ENCODE measurements at places on chromosomes 2 and 18.

- no peak for DNase-seq
- H3K36me3 ChIP-seq, result no peaks in the 10 kb centered on the region
- H3K27ac ChIP-seq, result no peak overlapping the region
- H3K4me3 ChIP-seq, result no peak overlapping the region
Measured at GRCh38 chr2:212089873-212090272, 448.7 kb downstream of the ERBB4 start.

DNA sequence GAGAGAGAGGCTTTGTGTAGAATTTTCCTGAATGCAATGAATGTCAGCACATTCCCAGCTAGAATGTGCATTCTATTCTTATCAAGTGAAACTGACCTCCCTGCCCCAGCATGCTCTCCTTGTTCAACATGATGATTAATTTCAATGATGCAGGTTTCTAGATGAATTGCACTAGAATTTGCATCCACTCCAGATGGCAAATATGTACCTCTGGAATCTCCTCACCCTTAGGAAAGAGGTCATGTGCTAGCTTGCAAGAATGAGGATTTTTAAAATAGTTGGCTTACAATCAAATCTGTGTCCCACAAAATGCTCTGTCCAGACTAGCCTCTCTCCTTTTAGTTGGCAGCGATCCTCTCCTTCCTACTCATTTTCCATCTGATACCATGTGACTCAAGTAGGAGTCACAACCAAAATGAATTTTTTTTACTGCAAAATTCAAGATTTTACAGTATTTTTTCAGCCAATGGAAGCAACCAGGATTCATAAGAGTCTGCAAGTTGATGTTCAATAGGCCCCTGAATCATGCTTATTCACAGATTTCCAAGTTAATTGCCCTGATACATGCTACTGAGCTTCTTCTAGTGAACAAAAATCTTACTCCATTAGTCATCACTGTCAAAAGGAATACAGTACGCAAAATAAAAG lies 21.0 kb upstream of the STAT4 start:
- peak overlapping the region; percentile 61 for H3K27ac ChIP-seq
- H3K27me3 ChIP-seq, result no peaks in the 10 kb centered on the region
- H3K36me3 ChIP-seq, result no peaks in the 10 kb centered on the region
- no peak for DNase-seq

DNA sequence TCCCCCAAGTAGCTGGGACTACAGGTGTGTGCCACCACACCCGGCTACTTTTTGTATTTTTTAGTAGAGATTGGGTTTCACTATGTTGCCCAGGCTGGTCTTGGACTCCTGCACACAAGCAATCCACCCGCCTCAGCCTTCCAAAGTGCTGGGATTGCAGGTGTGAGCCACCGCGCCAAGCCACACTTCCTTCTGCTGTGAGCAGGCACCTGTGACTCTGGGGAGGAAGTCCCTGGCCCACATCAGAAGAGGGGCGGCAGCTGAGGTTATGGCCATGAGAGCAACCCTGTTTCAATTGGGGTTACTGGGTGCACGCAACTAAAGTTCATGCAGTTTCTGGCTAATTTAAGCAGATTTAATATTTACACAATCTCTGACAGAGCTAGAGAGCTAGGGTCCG lies 91.0 kb downstream of the PLB1 start:
- H3K4me1 ChIP-seq, result no peaks in the 10 kb centered on the region
- DNase-seq, result no peak
- no peak overlapping the region for H3K4me3 ChIP-seq
- H3K36me3 ChIP-seq, result no peaks in the 10 kb centered on the region

DNA sequence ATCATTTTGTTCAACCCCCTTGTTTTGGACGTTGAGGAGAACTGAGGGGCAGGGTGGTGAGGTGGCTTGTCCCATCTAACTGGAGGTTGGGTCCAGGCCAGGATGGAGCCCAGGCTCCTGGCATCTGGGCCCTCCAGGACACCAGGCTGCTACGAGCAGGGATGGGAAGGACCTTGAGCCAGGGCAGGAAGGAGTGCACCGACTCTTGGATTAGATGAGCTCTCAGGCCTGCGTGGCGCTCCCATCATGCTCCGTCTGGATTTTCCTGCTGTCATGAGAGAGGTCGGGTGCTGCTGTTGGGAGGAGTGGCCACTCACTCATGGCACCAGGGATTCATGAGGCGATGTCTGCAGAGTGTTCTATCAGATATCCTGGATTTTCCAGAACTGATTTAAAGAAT lies 18.3 kb upstream of the ALLC start:
- no peaks in the 10 kb centered on the region for H3K4me1 ChIP-seq
- peak; percentile 31 for DNase-seq
- no peak overlapping the region for H3K4me3 ChIP-seq
- no peak overlapping the region for H3K27ac ChIP-seq
- H3K27me3 ChIP-seq, result no peaks in the 10 kb centered on the region

- no peak for DNase-seq
- H3K4me3 ChIP-seq, result no peak overlapping the region
- peaks cover 4% of the 10 kb centered on the region for H3K27me3 ChIP-seq
- no peak overlapping the region for H3K27ac ChIP-seq
Measured at GRCh38 chr2:48914477-48915089, 159.1 kb upstream of the LHCGR start.

DNA sequence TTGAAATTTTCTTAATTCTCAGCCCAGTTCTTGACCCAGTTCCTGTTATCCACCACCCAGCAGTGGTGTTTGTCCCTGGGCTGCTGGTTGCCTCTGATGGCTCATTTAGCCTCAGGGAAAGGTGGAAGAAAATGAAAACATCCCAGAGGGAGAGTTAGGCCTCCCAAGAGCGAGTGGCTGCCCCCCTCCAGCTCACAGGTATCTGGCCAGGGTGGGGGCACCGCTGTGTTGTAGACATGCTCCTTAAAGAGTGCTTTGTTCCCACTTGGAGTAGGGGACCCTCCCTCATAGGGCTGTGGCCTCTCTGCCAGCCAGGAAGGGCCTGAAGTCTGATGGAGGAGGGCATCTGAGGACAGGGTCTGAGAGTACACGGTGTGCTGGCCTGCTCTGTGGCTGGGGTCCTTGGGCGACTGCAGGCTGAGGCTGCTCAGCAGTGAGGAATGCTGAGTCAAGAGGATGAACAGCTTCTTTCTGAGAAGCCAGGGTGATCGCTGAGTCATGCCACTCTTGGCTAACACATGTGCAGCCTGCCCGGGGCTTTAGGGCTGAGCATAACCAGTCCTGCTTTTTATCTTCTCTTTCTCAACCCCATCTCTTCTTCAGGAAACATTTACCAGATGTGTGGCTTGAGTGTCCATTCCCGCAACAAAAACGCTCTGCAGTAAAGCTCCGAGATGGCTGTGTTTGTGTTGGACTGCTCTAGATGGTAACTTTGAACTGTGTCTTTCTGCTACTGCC lies 72.3 kb downstream of the IL1R2 start:
- H3K4me3 ChIP-seq, result no peak overlapping the region
- H3K27ac ChIP-seq, result peak overlapping the region; percentile 92
- no peaks in the 10 kb centered on the region for H3K36me3 ChIP-seq
- peaks cover 35% of the 10 kb centered on the region for H3K4me1 ChIP-seq
- DNase-seq, result peak; percentile 76
- H3K27me3 ChIP-seq, result no peaks in the 10 kb centered on the region

- DNase-seq, result no peak
- H3K27ac ChIP-seq, result no peak overlapping the region
- H3K36me3 ChIP-seq, result no peaks in the 10 kb centered on the region
Measured at GRCh38 chr2:231370749-231371429, 24.6 kb upstream of the B3GNT7 start.

- peaks cover 12% of the 10 kb centered on the region for H3K36me3 ChIP-seq
- H3K27me3 ChIP-seq, result no peaks in the 10 kb centered on the region
- no peak overlapping the region for H3K4me3 ChIP-seq
- no peaks in the 10 kb centered on the region for H3K4me1 ChIP-seq
Measured at GRCh38 chr2:202521470-202521869, 113.3 kb upstream of the FAM117B start.

GRCh38 chr2:218152777-218153176 lies 14.0 kb downstream of the CXCR1 start:
- no peaks in the 10 kb centered on the region for H3K27me3 ChIP-seq
- no peak overlapping the region for H3K4me3 ChIP-seq
- H3K36me3 ChIP-seq, result no peaks in the 10 kb centered on the region
- H3K4me1 ChIP-seq, result no peaks in the 10 kb centered on the region
- H3K27ac ChIP-seq, result no peak overlapping the region
- DNase-seq, result no peak

GRCh38 chr2:190469771-190470170 lies 61.6 kb downstream of the MFSD6 start:
- no peaks in the 10 kb centered on the region for H3K4me1 ChIP-seq
- H3K36me3 ChIP-seq, result no peaks in the 10 kb centered on the region
- no peak for DNase-seq

DNA sequence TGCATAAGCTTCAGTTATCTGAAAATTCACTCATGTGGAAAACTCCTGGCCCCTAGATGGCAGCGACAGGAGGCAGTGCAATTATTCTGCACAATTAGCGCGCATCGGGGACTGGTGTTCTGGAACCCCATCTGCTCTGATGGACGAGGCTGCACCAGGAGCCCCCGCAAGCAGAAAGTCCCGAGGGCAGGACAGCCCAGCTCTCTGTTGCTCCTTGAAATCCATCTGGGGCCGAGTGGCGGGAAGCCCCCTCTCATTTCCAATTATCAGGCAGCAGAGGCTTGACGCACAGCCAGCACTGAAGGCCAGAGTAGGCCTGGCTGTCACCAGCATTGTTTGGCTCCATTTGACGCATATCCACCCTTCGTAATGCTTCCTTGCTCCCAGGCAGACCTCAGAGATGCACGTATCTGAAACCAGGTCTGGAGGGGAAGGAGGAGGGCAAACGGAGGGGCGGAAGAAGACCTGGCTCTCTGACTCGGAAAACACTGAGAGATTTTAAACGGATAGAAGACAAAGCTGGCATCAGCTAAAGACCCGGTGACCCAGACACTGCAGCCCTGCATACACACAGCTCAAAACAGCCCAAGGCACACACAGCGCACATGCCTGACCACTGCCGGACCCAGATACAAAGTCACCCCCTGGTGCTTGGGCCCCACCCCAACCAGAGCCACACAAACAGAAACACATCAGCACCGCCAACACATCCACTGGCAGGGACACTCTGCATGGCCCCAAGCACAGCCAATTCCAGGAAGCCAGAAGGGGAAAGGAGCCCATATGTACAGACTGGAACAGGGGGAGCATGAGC lies 69.8 kb downstream of the TNS1 start:
- H3K4me1 ChIP-seq, result peaks cover 98% of the 10 kb centered on the region
- no peak overlapping the region for H3K4me3 ChIP-seq
- no peaks in the 10 kb centered on the region for H3K36me3 ChIP-seq
- DNase-seq, result no peak

DNA sequence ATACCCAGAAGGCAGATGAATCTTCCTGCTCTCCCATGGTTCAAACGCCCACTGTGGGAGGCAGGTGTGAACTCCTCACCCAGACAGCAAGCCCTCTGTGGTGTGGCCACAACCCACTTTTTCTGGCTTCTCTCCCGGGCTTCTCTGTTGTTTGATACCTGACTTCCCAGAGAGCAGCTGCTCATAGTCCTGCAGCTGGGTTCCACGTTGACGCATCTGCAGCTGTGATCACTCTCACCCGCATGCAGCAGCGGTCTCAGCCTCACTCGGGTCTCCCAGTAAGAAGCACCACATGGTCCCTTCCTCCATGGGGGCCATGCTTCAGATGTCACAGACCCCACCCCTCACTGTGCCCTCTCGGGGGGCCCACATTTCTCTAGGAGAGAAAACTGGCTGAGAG lies 3.5 kb downstream of the ASPRV1 start:
- no peak overlapping the region for H3K27ac ChIP-seq
- no peaks in the 10 kb centered on the region for H3K36me3 ChIP-seq
- no peak for DNase-seq
- H3K4me3 ChIP-seq, result no peak overlapping the region
- no peaks in the 10 kb centered on the region for H3K4me1 ChIP-seq
